ENCODE measurements at places on chromosomes 16 and 17.

- DNase-seq = peak; percentile 27
Observed at GRCh38 chr17:13671341-13671740, 69.6 kb upstream of the HS3ST3A1 start.

DNA sequence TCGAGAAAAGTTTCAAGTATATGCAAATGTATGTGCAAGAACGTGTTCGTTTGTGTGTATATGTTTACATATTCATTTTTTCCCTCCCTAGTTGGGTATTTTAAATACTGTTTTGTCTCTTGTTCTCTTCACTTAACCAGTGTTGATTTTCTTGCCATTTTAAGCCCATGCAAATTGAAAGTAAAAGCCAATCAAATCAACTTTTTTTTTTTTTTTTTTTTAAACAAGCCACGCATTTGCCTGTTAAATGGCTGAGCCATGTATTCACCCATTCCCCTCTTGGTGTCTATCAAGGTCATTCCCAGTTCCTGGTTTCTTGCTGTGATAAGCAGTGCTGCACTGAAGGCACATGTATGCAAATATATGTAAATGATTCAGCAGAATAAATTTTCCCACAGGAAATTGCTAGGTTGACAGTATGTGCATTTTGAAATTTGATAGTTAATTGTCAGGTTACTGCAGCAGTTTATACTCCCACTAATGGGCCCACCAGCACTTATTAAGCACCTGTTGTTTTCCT, 12.2 kb downstream of the ABCC1 start:
- no peak for DNase-seq

GRCh38 chr17:17723354-17724261, 42.4 kb downstream of the RAI1 start:
- DNase-seq = peak; percentile 49

DNA sequence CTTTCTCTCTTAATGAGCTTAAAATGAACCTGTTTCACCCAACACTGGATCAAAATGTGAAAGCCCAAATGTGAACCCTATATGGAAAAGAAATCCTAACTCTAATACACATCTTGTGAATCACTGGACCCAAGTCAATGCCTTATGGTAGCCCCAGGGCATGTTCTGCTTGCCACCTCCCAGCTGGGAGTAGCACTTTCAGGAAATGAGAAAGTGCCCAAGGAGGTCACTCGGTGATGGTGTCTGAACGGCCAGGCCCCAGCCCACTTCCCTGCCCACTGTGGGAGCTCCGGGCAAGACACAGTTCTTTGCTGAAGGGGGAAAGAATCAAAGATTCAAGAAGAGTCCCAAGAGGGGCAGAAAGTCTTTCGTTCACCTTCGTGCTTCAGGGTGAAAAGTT, 46.1 kb downstream of the GTF3C1 start:
- DNase-seq = no peak

DNA sequence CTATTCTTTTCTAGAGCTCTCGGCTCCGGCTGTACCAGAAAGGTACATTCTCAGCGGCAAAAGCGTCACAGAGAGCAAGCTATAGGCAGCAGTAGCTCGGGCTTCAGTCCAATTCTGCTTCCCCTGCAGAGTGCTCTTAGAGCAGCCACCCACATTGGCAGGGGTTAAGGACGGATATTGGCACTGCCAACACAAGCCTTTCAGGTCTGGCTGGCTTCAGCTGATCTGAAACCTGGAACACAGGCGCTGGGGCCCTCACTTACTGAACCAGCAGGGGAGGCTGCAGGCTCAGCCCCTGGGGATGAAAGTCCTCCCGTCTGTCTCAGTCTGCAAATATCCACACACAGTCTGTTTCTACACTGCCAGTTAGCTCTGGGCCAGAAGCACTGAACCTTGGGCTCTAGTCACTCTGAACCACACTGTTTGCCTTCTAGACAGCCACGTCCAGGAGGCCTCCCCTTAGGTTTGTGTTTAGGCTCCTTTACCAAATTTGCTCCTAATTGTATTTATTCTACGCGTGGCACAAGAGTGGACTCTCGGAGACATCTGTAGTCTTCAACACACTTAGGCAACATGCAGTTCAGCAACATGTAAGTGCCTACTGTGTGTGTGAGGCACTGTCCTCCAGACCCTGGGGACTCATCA, 40.1 kb downstream of the HIC1 start:
- DNase-seq = no peak

DNA sequence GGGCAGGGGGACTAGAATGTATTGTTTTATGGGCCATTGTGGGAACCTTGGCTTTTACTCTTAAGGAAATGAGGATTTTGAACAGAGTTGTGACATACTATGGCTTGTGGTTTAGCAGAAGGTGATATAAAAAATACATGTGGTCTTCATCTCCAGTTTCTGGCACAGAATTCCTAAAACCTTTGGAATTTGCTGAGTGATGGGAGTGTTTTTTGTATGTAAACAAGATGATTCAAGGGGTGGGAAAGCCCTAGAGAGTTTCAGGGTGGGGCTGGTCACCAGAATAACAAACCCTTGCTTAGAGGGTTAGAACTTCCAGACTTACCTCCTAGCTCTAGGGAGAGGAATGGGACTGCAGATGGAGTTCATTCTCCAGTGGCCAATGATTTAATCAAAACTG, 316.1 kb downstream of the PHKB start:
- peak; percentile 19 for DNase-seq

DNA sequence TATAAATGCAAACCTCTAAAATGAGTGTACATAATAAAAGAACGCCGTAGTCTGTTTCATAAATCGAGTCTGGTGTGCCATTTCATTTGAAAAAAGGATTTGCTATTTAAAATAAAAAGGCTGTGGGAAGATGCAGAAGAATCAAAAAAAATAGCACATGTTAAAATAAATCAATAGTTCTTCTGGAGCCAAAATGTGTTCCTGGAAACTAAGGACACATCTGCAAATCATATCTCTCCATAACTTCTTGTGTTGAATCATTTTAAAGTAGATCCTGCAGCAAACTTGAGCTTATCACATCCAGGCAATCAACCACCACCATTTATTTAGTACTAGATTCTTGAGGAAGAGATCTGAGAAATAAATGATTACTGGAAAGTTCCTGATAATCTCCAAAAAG, 29.0 kb downstream of the XPO6 start:
- DNase-seq = no peak

- DNase-seq = no peak
Observed at GRCh38 chr17:82881900-82882714, 42.3 kb upstream of the ZNF750 start.

All from astrocyte of the cerebellum (primary cell).